Natural killer cell treated with Interleukin-12 subunit alpha and Interleukin-12 subunit beta and Interleukin-15 and Interleukin-18, amount 100 ng/mL, for 72 hours (primary cell): ENCODE measurements at places on chromosomes 5 and 9. TPM values are rescaled to one million over a fixed set of nuclear protein-coding genes. Genes with fewer than 3 reads are reported as not detected.

- no peak for DNase-seq
These were observed 99.7 kb downstream of the GOLPH3 start for GRCh38 chr5:32074401-32074800.

DNA sequence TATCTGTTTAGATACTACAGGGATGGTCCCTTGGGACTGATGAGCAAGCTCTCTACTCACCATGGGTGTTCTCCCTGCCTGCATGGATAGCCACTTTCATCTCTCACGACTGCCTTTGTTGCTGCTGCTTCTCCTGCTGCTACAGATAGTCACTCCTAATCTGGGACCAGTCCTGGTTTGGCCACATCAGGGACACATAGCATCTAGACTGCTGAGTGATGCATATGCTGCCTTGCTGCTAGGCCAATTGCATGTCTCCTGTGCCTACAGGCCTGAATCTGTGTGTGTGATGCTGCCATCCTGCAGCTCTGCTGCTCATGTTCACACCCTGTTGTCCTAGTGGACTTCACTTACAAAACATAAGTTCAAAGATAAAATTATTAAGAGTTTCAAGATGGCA lies 297.1 kb downstream of the HCN1 start:
- no peak for DNase-seq

GRCh38 chr5:165874851-165875250 lies 2369.4 kb downstream of the MAT2B start:
- DNase-seq, result no peak

DNA sequence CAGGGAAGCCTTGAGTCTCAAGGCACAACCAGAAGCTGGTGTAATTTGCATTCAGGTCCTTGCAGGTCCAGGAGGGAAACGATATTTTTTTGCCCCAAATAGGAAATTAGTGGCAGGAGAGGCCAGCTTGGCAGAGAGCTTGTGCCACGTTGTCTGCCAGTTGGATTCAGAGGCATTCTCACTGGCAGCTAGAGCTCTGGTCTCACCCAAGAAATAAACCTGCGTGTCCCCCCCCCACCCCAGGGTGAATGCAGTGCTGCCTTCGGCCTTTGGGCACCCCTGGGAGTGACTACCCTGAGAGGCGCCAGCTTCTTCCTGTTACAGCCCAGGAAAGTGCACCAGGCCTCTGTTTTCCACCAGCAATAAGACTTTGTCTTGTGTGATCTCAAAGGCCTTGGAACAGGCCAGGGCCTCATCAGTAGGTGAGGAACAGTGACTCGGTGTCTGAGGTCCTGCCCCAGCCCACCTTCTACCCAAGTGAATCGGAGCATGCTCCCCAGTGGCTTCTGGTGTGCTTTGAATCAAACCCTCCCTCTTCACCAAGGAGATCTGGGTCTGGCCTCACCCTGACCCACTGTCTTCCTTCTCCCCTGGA lies 68.4 kb downstream of the HSPA4 start:
- DNase-seq, result no peak

DNA sequence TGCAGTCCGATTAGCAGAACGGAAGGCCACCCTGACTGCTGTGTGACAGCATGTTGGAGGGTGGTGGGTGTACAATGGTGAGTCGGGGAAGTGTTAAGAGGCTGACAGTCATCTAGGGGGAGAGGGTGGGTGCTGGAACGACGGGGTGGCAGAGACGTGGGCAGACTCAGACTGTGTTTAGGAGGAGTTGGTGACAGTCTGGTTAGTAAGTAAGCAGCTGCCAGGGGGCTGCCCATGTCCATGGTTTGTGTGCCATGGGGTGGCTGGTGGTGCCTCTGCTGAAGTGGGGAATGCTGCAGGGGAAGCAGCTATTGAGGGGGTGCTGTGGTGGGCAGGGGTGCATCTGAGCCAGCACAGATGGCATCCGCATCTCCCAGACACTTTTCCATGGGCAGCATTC lies 51.3 kb upstream of the BOD1 start:
- DNase-seq, result no peak

ST6GALNAC6 gene
- total RNA-seq, result 53.4 TPM

ADAMTS19 gene
- not detected for total RNA-seq

LAMC3 gene
- not detected for total RNA-seq

RMI1 gene
- 12.8 TPM for total RNA-seq
